ENCODE measurements at places on chromosomes 2 and 18. TPM values are rescaled to one million over a fixed set of nuclear protein-coding genes. Genes with fewer than 3 reads are reported as not detected.

The GCG gene
- total RNA-seq = not detected

The TEKT4 gene
- not detected for total RNA-seq

The DTNB gene
- total RNA-seq = 7.8 TPM

The EFR3B gene
- under 0.01 TPM for total RNA-seq

The TRABD2A gene
- 0.76 TPM for total RNA-seq

The TMEM247 gene
- total RNA-seq = not detected

The ZEB2 gene
- total RNA-seq = 8.6 TPM

The NCKAP1 gene
- total RNA-seq = 136 TPM

The FBXO36 gene
- 1.2 TPM for total RNA-seq

The ERMN gene
- total RNA-seq = 0.19 TPM

The KCNE4 gene
- total RNA-seq = 0.27 TPM

The RBKS gene
- 1.6 TPM for total RNA-seq

Measured in esophagus squamous epithelium (tissue), 5 donors.